ENCODE measurements at places on chromosomes 11 and 22.

DNA sequence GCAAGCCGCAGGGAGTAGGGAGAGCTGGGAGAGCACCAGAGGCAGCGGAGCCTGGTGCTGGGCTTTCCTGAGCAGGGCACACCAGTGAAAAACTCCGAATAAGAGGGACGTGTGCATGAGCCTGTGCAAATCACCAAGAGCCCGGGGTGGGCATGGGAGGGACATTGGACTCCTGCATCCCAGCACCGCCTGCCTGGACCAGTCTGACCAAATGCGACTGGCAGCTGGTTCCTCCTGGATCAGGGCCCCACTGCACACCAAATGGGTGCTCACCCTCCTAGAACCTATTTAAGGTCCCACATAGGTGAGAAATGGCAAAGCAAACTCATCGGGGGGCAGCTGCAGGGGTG, 3.1 kb downstream of the PPM1F start:
- no peak for DNase-seq

DNA sequence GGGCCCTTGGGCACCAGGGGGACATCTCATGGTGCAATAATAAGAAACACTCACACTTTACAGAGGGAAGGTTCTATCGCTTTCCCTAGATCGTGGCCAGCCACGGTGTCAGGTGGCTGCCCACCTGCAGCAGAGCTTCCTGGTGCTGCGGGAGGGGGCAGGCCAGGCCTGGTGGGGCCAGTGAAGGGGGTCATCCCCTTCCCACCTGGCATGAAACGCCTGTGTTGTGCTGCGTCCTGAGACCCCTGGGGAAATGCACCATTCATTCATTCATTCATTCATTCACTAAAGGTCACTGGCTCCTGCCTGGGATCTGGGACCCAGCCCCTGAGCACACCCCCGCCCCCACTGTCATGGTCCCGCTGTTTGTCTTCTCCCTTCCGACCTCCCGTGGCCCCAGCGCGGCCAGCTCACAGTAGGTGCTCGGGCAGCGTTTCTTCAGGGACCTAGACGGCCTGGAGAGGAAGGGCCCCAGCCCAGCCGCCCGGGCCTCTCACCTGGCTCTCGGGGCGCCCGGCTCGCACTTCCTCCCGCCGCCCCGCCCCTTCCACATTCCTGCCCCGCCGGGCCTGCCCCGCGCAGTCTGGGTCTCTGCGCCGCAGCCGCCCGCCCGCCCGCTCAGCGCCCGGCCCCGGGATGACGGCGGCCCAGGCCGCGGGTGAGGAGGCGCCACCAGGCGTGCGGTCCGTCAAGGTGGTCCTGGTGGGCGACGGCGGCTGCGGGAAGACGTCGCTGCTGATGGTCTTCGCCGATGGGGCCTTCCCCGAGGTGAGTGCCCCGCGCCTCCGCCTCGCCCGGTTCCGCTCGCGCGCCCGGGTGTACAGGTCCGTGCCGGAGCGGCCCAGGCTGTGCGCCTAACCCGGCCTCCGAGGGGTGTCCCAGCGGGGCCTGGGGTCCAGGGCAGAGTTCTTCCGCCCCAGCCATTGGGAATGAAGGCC, at the start of gene RHOD:
TSS of gene RHOD (plus strand) at position 581 of the 938 bp plus-strand sequence. CDS start at position 637, 56 bp downstream.
- DNase-seq: peak; percentile 46

- DNase-seq: no peak
These were observed 20.4 kb downstream of the SLC37A2 start for GRCh38 chr11:125083312-125084056.

GRCh38 chr22:36865346-36865745, 4.5 kb downstream of the NCF4 start:
- DNase-seq: no peak

GRCh38 chr22:30402028-30402765, 5.4 kb downstream of the SEC14L2 start:
- DNase-seq: no peak

GRCh38 chr22:41782316-41782715, 18.2 kb upstream of the CCDC134 start:
- DNase-seq: no peak

Measured in fibroblast of skin of right biceps (primary cell).